ENCODE measurements at places on chromosomes 12 and 14.

- no peak for DNase-seq
These were observed 604.8 kb upstream of the SEL1L start for GRCh38 chr14:82138431-82138830.

DNA sequence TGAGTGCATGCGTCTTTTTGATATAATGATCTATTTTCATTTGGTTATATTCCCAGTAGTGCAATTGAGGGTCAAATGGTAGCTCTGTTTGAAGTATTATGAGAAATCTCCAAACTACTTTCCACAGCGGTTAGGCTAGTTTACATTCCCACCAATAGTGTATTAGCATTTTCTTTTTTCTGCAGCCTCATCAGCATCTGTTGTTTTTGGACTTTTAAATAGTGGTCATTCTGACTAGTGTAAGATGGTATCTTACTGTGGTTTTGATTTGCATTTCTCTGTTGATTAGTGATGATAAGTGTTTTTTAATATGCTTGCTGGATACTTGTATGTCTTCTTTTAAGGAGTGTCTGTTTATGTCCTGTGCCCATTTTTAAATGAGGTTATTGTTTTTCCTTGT, 3.7 kb upstream of the KLRC1 start:
- no peak for DNase-seq

DNA sequence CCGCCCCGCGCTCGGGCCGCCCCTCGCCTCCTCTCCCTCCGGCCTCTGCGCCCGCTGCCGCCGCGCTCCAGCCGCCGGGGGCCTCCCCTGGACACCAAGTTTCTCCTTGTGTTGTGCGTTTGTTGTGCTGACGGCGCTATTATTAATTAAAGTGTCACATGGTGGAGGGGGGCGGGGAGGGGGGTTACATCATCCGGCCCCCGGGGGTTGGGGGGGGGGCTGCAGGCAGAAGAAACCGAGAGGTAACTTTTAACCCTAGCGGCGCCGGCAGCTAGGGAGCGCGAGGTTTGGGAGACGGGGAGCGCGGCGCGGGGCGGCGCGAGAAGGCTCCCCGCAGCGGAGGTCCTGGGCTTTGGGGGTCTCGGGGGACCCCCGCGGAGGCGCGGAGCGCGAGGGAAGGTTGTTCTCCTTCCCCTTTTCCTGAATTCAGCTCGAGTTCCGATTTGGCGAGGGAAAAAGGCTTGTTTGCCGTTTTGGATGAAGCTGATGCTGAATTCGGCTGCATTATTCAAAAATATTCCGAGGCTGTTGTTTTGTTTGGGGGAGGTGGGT, at the start of gene HRK:
TSS of gene HRK (minus strand) at position 117 of the 552 bp plus-strand sequence. CDS start 134 bp downstream, outside the sequence.
- DNase-seq, result no peak

- no peak for DNase-seq
These were observed 521.2 kb upstream of the TBX3 start for GRCh38 chr12:115204957-115205754.

- DNase-seq, result no peak
These were observed 31.6 kb downstream of the KCNC2 start for GRCh38 chr12:75177997-75178396.

DNA sequence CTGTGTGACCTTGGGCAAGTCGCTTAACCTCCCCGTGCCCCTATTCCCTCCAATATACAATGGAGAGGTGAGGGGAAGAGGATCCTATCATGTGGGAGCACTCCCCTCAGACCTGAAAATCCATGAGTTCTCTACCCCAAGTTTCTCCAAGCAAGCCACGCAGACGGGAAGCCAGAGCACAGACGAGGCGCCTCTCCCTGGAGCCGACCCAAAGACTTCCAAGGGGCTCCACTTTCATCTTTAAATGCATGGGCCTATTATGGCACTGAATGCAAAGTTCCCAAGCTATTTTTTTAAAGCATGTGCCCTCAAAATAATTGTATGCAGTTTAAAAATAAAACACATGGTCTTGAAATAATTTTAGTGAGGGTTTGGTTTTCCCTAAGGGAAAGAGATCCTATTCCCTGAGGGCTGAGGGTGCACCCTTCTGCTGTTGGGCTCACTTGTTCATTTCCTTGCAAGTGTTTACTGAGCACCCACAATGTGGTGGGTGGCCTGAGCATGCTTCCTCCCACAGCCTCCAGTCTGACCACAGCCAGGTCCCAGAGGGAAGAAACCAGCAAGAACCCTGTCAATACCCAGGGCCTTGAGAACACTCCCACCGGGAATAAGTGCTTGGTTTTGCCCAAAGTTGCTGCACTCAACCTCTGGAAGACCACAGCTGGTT, 14.6 kb downstream of the CMKLR1 start:
- no peak for DNase-seq

DNA sequence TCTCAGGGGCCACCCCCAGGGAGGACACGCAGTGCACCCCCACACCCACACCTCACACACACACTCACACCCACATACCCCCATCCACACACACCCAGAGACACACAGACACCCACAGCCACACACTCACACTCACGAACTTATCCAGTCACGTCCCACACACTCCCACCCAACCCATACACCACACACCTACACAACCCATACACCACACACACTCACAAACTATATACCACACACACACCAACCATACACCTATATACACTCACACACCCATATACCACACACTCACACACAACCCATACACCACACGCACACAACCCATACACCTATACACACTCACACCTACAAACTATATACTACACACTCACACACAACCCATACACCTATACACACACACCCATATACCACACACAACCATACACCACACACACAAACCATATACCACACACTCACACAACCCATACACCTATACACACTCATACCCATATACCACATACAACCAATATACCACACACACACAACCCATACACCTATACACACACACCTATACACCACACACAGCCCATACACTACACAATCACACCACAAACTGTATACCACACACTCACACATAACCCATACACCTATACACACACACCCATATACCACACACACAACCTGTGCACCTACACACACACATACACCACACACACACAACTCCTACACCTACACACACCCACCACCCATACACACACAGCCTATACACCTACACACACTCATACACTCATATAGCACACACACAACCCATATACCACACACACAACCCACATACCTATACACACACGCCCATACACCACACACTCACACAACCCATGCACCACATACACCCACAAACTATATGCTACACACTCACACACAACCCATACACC, 42.7 kb downstream of the TMEM121 start:
- peak; percentile 12 for DNase-seq

DNA sequence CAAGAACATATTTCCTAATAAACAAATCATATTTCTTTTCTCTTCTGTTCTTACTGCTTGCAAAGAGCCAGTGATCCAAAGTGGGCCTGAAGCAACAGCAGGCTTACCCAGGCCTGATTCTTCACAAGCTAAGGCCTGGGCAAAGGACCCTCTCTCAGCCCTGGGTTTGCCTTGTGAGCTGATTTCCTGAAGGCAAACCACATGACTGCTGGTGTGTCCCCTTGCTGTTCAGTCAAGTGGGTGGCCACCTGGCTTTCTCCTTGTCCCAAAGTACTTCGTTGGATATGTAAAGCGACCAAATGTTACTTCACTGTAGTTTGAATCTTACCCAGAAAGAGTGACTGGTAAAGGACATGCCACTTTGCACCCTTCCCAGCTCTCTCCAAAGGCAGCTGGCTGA, 392.9 kb downstream of the ZFP36L1 start:
- no peak for DNase-seq

All from activated effector memory CD4-positive, alpha-beta T cell treated with anti-CD3 and anti-CD28 coated beads, Interleukin-2, amount 50 U/mL, for 16 hours (primary cell).